Hepatic stellate cell (primary cell): ENCODE measurements at places on chromosomes 12 and 14.

DNA sequence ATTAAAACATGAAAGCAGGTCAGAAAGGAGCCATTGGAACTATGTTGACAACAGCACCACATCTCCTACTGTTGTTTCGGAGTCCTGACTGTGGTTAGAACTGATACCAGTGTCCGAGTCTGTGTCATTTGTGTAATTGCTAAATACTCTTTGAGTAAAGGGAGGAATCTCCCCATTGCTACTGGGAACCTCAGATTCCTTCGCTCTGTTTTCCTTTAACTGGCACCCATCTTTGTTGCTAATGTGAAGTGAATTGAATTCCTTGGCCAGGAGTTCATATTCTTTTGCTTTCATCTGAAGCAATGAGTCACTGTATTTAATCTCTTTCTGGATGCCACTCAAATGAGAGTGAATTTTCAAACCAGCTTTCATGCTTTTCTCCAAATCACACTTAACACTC lies 31.5 kb downstream of the RASSF9 start:
- DNase-seq = no peak

- DNase-seq = no peak
Observed at GRCh38 chr14:24576182-24576581, at the start of gene CTSG. CTSG (minus strand) TSS chr14:24576250; CDS start chr14:24576223, 27 bp downstream.

DNA sequence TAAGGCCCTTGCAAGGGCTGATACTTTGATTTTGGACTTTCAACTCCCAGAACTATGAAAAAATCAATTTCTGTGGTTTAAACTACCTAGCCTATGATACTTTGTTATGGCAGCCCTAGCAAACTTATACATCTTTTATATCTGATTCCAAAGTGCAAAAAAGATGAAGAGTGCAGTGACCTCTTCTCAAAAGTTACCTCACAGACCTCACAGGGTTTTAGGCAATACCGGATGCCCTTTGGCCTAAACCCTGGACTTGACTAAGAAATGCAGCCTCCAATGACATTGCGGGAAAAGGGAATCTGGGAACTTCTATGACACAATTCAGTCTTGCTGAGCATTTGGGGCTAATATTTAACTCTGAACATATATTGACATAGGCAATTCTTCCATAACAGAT lies 63.3 kb downstream of the IGF1 start:
- no peak for DNase-seq

GRCh38 chr12:91126516-91126915 lies 15.2 kb upstream of the LUM start:
- DNase-seq = no peak

- peak; percentile 66 for DNase-seq
Observed at GRCh38 chr12:54220092-54220557, 31.3 kb upstream of the SMUG1 start.

DNA sequence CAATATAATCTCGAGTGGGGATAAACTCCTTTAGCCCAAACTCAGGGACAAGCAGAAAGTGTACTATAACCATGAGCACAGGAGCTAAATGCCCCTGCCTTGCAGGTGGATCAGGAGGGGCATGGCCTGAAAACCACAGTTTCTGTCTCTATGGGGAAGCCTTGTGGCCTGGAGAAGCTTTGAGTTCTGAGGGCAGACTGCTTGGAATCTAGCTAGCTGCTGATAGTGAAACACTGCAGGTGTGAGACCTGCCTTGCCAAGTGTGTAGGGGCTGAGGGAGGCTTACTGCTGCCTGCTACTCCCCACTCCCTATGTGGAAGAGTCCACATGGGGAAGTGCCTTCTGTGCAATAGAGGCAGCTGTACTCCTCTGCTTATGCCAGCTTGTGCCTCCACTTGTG lies 352.3 kb upstream of the OR4E1 start:
- DNase-seq = no peak

DNA sequence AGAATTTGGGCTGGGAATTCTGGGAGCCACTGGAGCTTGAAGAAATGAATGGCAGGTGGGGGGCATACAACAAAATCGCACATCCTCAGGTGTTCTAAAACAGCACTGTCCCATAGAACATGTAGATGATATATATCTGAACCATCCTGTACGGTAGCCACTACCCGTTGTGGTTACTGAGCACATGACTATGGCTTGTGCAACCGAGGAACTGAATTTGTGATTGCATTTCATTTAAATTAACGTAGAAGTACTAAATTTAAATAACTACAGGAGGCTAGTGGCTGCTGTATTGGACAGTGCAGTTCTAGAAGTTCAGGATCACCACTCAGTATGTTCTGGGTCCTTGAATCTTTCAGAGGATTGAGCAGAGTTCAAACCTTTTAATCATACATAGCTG lies 172.4 kb downstream of the PHETA1 start:
- no peak for DNase-seq

DNA sequence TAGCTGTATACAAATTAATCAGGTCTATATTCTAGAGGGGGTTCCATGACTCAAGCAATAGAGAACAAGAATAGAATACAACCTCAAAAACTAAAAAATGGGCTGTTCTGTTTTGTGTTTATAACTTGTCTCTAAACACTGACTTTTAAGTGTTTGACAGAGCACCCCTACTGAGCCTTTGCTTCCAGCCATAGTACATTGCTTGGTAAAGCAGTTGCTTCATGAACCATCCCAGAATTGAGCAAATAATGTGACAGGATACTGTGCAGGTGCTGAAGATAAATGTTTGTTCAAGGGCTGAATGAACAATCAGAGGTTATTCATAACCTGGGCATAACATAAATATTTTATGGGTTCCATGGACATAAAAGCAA lies 11.5 kb downstream of the SPTSSA start:
- no peak for DNase-seq

GRCh38 chr12:103571286-103571685 lies 15.8 kb upstream of the STAB2 start:
- no peak for DNase-seq

DNA sequence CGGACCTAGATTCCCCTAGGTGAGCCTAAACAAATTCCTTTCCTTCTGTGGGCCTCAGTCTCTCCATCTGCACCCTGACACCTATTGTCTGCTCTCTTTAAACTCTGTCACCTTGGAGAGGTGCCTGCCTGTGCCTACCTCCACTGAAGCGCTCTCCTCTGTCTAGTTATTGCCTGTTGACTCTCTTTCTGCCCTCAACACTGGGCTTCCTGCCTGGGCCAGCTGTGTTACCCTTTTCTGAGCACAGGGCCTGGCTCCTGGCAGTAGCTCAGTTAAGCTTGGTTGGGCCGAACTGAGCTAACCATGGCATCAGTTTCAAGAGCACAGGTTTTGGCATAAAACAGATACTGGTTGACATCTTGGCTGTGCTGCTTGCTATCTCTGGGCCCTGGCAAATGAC lies 43.5 kb downstream of the PRMT8 start:
- no peak for DNase-seq

DNA sequence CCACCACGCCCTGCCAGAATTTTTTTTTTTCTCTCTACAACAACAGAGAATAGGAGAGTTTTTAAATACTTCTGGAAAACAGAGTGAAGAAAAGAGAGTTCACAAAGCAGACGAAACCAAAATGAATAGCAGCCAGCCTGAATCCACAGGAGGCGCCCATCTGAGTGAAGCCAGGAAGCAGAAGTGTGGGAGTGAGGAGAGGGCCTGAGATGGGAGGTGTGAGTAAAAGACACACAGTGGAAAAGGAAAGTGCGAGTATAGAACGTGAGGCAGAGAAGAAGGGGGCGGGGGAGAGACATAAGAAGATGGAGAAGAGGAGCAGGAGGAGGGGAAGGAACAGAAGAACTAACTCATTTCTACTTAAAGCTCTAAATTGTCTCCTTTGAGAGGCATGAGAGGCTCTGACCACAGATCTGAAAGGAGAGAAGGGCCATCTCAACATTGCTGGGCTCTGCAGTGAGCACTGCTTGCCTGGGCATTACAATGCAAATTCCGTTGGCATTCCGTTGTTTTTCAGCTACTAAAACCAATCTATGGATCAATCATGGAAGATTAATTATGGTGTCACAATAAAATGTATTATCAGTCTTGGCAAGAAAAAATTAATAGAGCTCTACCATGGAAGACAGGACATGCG lies 140.1 kb upstream of the CPSF6 start:
- DNase-seq = no peak

GRCh38 chr12:4191642-4192041 lies 81.9 kb upstream of the CCND2 start:
- no peak for DNase-seq

DNA sequence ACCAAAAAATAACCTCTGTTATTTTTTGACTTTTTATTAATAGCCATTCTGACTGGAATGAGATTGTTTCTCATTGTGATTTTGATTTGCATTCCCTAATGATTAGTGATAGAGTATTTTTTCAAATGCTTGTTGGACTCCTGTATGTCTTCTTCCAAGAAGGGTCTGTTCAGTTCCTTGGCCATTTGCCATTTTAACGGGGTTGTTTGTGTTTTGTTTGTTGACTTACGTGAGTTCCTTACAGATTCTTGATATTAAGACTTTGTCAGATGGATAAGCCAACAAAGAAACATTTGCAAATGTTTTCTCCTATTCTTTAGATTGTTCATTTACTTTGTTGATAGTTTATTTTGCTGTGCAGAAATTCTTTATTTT lies 651.6 kb upstream of the LRFN5 start:
- no peak for DNase-seq

GRCh38 chr14:95993768-95994592 lies 45.2 kb upstream of the C14orf132 start:
- peak; percentile 25 for DNase-seq

- no peak for DNase-seq
Observed at GRCh38 chr12:46938071-46938678, 112.4 kb upstream of the SLC38A4 start.
